Stimulated activated CD4-positive, alpha-beta T cell treated with anti-CD3 and anti-CD28 coated beads, Interleukin-12 subunit alpha, Interleukin-12 subunit beta, amount 100 ng/mL, for 24 hours (primary cell): ENCODE measurements at places on chromosomes 12 and 14.

- DNase-seq: no peak
Observed at GRCh38 chr14:61954306-61954705, 192.1 kb downstream of the SNAPC1 start.

DNA sequence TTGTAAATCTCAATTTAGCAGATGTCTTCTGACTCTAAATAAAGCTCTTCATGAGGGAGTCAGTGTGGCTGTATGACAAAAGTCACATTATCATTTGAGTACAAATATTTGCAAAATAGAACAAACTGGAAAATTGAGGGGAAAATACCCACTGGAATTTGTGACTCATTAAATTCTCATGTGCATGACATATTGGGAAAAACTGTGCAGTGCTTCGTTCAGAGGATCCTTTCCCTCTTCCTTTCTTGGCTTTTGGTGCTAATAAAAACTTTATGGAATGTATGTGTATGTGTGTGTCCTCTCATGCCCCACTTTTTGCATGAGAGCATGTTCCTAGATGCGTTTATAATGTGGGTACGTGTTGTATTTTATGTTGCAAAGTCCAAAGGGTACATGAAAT, 267.8 kb downstream of the KTN1 start:
- no peak for DNase-seq

GRCh38 chr12:96375170-96375569, 25.1 kb downstream of the CDK17 start:
- no peak for DNase-seq

- no peak for DNase-seq
Observed at GRCh38 chr14:64736271-64737169, 32.3 kb downstream of the PLEKHG3 start.

GRCh38 chr12:6554168-6555017, 1.4 kb downstream of the IFFO1 start:
- no peak for DNase-seq

DNA sequence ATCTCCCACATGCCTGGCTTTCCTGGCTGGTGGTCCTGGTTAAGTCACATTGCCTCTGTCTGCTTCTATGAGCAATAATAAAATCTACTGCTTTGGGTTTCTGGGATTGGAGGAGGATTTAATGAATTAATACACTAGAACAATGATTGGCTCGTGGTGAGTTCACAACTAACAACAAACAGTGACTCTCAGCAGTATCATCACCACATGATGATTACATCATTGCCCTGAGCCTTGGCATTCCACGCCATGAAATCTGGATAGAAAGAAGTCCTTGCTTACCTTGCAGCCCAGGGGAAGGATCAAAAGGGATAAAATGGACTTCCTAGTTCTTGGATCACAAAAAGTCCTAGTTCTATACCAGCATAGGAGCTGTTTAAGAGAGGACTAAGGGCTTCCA, 1069.0 kb downstream of the VRK1 start:
- no peak for DNase-seq

DNA sequence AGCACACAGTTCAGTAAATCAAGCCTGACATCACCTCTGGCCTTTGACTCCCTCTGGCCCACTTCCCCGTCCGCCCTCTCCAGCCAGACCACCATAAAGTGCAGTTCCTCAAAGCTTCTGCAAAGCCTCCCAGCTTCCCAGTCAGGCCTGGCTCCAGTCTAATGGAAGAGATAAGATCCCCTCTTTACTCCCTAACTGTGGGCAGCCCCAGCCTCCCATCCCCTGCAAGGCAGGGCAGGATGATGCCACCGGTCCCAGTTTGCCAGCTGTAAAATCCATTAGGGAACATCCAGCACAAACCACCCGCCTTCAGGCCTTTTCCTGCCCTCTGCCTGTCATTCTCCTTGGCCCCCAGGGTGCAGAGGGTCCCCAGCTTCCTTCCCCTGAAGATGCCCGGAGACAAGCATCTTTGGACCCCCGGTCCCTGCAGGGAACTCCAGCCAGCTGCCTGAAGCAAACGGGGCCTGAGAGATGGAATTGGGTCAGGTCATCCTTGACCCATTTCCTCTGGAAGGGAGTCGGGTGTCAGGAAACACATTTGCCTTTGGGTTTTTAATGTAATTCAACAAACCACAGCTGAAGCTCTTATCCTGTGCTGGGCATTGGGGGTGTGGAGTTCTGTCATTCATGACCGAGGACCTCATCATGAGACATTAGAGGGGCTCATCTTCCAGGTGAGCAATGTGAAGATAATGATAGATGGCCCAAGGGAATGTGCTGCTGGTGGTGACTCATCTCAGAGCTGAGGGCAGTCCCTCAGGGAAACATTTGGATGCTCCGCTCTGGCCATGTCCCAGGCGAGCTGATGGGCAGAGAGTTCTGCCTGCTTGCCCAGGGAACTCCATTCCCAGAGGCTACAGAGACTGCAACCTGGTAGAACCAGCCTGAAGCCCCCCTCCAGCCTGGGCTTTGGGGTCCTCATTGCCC, 93.8 kb upstream of the CLMN start:
- DNase-seq: no peak

GRCh38 chr12:25594376-25594775, 41.3 kb upstream of the LMNTD1 start:
- DNase-seq: no peak

DNA sequence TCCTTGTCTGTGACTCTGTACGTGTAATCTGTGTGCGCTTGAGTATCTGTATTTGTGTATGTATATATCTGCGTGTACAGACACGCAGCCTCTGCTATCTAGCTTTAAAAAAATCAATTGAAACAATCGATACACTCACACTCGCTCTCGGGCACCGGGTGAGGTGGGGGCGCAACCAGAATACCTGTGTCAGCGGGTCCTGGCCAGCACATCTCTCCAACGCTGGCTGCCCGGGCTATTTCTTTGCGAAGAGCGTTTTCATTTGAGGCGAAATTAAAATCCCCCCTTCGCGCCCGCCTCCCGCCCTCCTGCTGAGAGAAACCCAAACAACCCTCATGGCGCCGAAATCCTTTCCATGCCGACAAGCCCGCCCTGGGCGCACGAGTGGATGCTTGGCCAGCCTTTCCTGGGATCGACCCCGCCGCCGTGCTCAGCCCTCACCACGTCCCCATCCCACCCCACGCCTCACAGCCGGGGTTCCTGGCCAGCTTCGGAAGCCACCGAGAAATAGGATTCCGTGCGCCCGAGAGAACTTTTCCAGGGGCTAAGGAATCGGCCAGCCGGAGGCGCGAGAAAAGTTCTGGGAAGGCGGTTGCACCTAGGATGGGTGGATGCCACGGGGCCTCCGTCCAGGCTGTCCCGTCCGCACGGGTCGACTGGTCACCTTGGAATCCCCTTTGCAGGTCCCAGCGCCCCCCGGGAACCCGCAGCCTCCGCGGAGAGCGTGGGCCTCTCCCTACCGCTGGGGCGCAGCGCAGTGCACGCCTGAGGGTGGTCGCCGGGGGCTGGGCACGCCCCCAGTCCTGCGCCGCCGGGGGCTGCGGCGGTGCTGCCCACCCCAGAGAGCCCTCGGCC, 1.0 kb downstream of the ZDHHC22 start:
- DNase-seq: no peak
